ENCODE measurements at places on chromosomes 16 and 17.

DNA sequence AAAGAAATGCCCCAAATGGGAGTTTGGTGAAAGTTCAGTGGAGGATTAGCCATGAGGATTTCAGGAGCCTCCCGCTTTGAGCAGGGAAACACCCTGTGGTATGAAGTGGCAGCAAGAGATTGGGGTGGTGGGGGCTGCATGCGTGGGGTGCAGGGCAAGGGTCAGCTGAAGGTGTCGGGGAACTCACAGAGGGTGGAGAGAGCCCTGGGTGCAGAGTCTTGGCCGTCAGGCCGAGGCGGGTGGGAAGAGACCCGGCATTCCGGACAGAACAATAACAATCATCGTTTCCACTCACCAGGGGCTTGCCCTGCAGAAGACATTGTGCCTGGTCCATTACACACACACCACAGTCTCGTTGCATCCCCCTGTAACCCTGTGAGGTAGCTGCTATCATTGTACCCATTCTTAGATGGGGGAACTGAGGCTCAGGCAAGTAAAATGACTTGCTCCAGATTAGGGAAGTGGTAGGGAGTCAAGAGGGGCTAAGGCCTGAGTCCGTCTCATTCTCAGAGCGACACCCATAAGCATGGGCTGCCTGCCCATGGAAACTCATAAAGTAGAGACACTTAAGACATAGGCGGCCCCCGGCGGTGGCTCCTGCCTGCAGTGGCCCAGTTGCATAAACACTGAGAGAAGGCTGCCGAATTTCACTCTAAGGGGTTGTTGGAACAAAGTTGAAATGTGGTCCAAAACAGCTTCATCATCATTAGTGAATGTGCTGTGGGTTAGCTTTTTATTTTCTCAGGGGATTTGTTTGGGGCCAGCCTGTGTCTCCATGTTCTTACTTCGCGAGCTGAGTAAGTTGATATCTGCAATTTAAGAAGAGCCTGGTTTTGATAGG is 93.3 kb downstream of the CMIP start:
- no peak for DNase-seq

GRCh38 chr16:78163772-78164670 is 64.6 kb downstream of the WWOX start:
- DNase-seq: no peak

DNA sequence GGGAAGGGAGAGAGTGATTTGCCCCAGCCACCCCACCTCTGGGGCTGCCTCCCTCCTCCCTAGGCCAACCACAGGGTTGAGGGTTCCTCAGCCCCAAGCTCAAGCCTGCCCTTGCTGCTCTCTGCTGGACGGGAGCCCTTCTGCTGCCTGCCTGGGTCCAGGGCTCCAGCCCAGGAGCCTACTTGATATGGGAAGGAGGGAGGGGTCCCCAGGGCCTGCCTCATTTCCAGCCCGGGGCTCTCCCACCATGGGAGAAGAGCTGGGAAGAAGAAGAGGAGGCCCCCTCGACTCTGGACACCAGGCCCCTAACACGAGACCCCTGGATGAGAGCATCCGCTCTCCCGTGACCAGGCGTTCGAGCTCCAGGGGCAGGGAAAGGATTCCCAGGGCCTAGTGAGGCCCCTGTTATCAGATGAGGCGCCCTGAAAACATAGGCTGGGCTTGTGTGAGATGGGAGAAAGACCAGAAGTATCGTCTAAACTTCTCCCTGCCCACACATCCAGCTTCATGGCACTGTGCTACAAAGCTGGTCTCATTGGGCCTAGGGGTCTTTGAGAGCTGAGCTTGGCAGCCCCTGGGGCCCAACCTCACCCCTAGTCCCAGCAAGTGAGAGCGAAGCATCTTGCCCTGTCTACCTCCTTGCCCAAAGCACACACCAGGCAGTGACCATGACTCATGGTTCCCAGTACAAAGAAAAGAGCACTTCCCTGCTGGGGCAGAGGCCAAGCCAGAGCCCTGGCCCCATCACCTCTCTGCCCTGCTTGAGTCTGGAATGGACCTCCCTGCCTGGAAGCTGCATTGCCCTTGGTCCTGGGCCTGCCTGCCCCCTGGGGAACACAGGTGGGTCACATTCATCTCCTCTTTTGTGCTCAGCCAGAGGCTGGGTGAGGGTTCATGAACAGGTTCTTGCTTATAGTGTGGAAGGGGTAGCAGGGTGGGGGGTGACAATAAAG is 987 bp downstream of the SLC16A5 start:
- no peak for DNase-seq

DNA sequence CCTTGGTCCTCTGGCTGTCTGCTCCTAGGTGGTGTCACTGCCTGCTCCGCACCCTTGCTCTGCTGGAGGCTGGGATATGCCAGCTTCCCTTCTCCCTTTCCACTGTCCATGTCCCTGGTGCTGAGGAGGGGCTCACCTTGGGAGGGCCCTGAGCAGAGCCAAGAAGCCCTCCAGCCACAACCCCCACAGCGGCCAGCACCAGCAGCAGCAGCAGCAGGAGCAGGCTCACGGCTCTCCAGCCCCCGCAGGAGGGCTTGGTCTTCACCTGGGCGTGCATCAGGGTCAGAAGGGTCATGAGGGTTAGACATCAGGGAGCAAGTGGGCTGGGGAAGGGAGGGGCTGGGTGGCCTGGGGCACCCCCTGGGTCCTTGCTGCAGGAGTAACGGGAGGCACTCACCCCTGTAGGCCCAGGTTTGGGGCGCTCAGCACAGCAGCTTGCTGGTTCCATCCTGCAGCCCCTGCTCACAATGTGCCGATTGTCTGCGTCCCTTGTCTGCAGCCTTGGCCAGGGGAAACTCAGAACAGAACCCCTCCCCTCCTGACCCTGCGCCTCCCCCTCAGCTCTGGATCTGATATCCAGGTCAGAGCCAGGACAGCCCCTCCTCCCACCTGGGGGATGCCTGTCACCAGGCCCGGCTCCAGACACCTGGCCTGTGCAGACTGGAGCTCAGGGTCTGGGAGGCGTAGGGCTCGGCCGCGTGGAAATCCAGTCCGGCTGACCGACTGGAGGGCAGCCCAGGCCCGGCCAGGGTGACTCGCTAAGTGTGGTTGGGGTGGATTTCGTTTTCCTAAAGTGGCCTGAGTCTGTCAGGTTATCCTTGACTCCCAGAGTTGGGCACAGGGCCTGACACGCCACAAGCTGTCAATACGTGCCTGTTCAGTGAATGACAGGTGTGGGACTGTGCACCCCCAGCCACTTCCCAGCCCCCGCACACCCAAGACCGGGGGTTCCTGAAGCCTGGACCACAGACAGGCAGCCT is at the start of gene BRICD5:
Gene BRICD5 (minus strand): TSS at position 478 of the 980 bp plus-strand sequence. CDS start 30 bp downstream, at position 448.
- no peak for DNase-seq

GRCh38 chr16:10370096-10370726 is 15.7 kb upstream of the ATF7IP2 start:
- no peak for DNase-seq

- DNase-seq: no peak
Observed at GRCh38 chr17:76870377-76870714, 2.1 kb downstream of the MGAT5B start.
